ENCODE measurements at places on chromosomes 2 and 18. TPM values are rescaled to one million over a fixed set of nuclear protein-coding genes. Genes with fewer than 3 reads are reported as not detected.
A peak's percentile ranks its signal among the peaks of the same experiment; 100 is the strongest.

The PLGLB1 gene
- 1.3 TPM for total RNA-seq

The CTAGE1 gene
- total RNA-seq: not detected

GRCh38 chr2:632471-632870 lies 44.7 kb downstream of the TMEM18 start:
- no peak for DNase-seq

The HJURP gene
- 1.8 TPM for total RNA-seq

GRCh38 chr2:3214806-3215404 lies 162.7 kb downstream of the EIPR1 start:
- no peak for DNase-seq

DNA sequence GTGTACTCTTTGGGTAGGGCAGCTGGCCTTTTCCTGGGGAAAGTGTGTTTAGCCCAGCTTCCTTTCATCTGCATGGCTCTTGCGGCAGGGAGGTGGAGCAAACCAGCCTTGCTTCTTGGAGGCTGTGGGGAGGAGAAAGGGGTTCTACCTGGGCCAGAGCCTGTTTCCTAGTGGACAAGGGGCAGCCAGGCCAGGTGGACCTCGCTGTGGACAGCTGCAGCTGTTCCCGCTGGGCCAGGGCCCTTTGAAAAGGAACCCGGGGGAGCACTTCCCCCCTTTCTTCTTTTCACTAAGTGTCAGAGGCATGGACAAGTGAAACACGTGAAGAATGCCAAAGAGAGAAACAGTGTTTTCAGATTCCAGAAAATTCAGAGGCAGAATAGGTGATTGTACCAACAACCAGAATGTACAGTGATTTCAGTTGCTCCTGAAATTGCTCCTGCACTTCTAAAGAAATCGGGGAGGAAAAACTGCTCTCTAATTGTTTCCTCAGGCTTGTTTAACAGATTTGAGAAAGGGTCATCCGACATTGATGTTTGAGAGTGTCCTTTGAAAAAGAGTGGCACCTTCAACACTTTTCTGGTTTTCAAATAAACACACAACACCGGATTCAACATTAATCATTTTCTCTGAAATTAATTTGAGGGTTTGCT lies 3.9 kb downstream of the GLI2 start:
- no peak for DNase-seq

DNA sequence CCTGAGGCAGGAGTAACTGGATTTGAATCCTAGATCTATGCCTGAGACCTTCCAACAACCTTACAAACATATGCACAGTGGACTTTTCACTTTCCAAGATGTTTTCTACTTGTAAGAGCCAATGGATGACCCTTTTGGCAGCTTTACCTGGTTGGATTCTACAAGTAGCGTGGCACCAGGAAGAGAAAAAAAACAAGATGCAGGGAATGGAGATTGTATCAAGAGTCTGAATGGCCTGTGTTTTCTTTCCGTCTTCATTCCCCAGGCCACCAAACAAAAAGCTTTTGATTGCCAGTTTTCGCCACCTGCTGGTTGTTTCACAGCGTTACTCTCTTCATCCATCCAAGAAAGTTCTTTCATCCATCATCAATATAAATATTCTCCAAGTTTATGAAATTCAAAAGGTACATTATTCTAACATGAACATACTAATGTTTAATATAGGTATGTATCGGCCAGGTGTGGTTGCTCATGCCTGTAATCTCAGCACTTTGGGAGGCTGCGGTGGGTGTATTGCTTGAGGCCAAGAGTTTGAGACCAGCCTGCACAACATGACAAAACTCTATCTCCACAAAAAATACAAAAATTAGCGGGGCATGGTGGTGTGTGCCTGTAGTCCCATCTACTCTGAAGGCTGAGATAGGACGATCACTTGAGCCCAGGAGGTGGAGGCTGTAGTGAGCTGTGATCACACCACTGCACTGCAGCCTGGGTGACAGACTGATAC lies 3.5 kb upstream of the BCL2 start:
- DNase-seq: no peak

GRCh38 chr2:193336781-193337180 lies 1142.0 kb upstream of the TMEFF2 start:
- DNase-seq: no peak

The MAPRE3 gene
- 23.5 TPM for total RNA-seq

The RRM2 gene
- total RNA-seq: 43.8 TPM

The EVX2 gene
- not detected for total RNA-seq

- DNase-seq: no peak
Observed at GRCh38 chr2:179787601-179788000, 73.8 kb downstream of the ZNF385B start.

GRCh38 chr2:35522450-35522849 lies 833.1 kb upstream of the CRIM1 start:
- no peak for DNase-seq

GRCh38 chr2:235939471-235939870 lies 228.7 kb downstream of the GBX2 start:
- DNase-seq: no peak

- DNase-seq: peak; percentile 90
Observed at GRCh38 chr2:233422050-233422639, 67.9 kb downstream of the DGKD start.

- no peak for DNase-seq
Observed at GRCh38 chr18:62759704-62760402, 44.5 kb downstream of the PHLPP1 start.

GRCh38 chr2:108936076-108936864 lies 52.8 kb downstream of the EDAR start:
- DNase-seq: no peak

DNA sequence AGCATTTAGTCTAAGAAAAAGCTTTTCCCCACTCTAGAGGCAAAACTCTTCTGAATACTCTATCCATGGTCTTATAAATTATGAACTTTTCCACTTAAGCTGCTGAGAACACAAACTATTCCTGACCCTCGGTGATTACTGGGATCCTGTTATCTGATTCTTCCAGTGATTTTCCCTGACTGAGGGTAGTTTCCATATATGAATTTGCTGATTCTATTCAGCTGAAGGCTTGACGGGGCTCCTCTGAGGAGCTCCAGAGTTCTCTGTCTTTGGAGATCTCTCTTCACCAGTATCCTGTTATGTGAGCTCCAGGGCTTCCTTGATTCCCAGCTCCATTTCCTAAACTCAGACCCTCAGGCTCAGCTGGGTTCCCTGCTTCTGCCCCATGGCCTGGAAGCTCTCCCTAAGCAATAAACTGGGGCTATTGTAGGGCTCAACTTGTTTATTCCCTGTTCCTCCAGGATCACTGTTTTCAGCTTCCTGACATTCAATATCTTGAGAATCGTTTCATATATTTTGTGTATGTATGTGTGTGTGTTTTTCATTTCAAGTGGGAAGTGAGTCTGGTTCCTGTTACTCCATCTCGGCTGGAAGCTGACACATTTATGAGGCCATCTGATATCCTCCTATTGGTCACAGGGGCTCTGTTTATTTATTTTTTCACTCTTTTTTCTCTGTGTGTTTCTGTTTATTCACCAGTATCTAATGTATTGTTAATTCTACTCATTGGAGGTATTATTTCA lies 78.2 kb downstream of the ARHGAP28 start:
- DNase-seq: no peak

The NGEF gene
- 0.71 TPM for total RNA-seq

DNA sequence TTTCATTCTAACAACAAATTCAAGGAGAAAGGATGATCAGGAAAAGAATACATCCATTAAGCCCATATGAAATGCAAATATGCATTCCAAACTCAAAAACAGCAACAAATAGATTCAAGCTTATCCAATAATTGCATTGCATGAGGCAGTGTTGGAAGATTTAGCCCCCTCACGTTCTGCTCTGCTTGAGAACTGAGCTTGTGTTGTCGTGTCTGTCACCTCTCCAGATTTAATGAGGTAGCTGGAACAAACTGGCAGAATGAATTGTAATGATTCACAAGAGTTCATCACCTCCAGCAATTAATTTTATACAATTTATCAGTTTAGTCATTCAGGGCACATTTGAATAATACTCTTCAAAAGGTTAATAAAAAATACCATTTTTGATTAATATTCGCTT lies 54.8 kb downstream of the AP1S3 start:
- no peak for DNase-seq

GRCh38 chr18:77487951-77488740 lies 238.5 kb downstream of the GALR1 start:
- DNase-seq: no peak

- DNase-seq: no peak
Observed at GRCh38 chr2:175730050-175730449, 272.0 kb downstream of the LNPK start.

DNA sequence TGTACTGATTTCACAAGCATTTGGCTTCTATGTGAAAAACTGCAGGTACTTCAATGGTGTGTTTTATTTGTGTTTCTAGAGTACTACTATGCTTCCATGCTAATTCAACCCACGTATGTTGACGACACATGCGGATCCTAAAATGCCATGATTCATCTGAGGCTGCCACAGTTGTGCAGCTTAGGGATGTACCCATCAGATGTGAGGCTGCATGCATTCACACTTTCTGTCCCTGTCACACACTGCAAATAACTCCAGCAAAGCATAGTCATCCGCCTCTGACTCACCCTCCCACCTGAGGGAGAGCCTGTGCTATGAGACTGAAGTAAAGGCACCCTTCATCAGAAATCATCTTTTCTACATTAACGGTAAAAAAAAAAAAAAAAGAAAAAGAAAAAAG lies 22.1 kb upstream of the SERTAD2 start:
- DNase-seq: no peak

DNA sequence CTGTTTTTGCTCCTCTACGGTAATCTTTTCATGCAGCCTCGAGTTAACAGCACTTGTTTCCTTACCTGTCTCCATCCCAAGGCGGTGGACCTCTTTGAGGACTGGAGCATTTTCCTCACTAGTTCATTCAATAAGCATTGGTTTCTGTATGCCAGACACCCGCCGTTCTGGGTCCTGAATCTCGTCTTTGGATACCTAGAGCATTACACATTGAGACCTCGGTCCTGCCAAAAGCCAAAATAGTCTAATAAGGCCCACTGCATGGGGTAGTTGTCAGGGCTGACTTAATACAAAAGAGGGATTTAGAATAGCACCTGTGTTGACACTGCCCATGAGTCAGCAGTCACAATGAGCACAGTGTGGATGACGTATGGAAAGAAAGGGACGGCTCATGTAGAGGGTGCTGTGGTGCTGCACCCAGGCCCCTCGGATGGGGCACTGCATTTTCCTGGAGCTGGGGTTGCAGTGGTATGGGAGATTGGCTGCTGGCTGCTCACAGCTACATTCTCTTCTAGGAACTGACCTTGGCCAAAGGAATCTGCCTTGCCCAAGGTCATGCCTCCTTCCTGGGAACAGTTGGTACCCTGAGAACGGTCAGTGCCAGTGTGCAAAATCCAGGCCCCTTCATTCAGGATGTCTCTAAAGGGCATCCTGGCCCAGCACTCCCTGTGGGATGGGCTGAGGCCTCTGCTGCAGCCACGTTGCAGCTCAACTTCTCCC lies 126.9 kb upstream of the NCK2 start:
- DNase-seq: no peak

The ACSL3 gene
- total RNA-seq: 92.5 TPM

GRCh38 chr18:48669180-48669675 lies 130.4 kb downstream of the CTIF start:
- DNase-seq: no peak

DNA sequence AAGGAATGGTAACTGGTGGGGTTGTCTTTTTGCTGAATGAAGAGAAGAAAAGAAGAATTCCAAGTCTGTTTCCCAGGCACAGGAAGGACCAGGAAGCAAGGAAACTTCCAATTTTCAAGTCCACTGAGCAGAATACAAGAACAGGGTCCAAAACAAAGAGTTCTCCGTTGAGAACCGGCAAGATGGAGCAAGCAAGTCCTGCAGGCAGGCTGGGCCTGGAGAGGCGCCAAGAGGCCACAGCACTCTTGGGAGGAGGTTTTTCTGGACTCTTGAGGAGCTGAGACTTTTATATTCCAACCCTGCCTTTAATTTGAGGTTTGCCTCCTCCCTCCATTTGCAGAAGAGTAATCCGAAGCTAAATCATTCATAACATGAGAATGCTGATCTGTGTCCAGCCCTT lies 224.5 kb downstream of the IKZF2 start:
- DNase-seq: peak; percentile 50

- no peak for DNase-seq
Observed at GRCh38 chr2:101410746-101411145, 23.4 kb upstream of the CREG2 start.

The PSMA8 gene
- total RNA-seq: not detected

- DNase-seq: no peak
Observed at GRCh38 chr18:76752400-76752799, 70.0 kb upstream of the ZNF236 start.
